ENCODE measurements at places on chromosomes 7 and 10.

GRCh38 chr10:124296813-124297788, 121.6 kb downstream of the OAT start:
- no peak for DNase-seq

DNA sequence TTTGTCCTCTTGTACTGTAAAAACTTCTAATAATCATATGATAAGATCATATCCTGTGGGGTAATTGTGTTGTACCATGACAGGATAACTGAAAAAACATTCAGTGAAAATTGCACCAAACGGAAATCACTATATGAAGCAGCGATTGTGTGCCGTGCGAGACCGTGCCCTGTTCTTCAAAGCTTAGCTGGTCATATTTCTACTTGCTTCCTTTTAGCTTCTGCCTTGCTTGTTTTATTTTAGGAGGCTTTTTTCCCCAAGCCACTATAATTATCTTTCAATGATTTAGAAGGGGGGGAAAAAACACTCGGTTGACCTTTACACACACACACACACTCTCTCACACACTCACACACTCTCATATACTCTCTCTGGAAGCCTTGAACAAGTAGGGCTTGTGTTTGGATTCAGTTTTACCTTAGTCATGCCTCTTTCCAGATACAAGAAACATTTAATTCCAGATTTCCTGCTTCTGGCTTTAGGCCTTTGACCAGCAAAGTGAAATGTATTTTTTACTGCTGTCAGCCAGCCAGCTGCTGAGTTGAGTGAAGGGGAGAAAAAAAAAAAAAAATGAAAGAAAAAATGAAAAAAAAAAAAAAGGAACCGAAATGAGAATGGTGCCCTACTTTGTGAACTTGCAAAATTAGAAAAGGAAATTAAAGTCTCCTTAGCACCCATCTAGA, 181.4 kb downstream of the ARID5B start:
- DNase-seq = no peak

DNA sequence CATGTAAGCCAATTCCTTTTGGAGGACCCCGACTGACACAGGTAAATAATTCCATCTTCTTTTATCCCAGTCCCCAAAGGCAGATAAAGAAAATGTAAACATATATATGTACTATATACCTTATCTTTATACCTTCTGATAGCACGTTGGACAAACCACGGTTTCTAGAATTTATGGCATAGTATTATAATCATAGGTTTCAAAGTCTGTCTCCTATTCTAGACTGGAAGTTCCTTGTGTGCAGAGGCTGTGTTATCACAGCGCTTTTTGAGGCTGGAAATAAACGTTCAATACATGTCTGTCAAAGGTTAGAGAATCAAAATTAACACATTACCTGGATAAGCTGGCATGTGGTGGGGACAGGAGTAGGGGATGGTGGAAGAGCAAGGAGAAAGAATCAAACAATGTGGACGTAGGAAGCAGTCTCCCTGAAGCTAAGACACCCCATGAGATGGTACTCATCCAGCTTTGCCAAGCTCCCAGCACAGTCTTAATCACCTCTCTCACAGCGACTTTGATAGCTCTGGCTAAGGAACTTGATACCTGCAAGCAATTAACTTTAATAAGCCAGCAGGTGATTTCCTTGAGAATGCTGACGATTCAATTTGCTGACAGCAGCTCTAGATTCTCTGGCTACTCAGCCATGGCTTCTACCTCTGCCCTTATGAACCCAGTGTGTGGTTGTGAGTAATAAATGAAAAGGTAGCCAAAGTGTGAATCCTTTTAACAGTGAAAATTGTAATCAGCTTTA, 208.4 kb upstream of the LRRTM3 start:
- DNase-seq = no peak

GRCh38 chr10:34116681-34117271, 698.3 kb downstream of the PARD3 start:
- DNase-seq = no peak

DNA sequence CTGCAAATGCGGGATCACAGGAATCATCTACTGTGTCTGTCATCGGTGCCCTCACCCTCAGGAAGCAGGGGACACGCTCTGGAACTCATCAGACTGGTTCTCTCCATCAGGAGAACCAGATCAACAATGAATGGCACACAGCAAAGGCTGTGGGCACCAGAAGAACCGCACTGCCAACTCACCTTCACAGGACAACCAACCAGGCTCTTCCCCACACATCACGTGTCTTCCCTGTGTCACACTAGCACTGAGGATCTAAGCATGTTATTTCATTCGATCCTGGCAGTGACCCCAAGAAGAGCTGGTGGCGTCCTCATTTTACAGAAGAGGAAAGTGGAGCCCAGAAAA, 106.1 kb downstream of the TNS3 start:
- no peak for DNase-seq

DNA sequence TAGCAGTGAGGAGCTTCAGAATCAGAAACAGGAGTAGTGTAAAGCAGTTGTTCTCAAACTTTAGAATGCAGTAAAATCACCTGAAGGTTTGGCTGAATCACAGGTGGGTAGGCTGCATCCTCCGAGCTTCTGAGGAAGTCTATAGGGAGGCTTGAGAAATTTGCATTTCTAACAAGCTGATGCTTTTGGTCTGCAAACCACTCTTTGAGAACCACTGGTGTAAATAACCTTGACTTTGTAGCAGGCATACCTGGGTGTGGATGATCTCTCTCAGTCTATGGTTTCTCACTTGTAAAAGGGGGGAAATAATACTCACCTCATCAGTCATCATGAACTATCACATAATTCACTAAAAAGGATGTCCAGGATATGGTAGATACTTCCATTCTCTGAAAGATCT, 118.1 kb downstream of the SRI start:
- no peak for DNase-seq

- no peak for DNase-seq
These were observed 57.9 kb downstream of the CDCA7L start for GRCh38 chr7:21887779-21888178.

DNA sequence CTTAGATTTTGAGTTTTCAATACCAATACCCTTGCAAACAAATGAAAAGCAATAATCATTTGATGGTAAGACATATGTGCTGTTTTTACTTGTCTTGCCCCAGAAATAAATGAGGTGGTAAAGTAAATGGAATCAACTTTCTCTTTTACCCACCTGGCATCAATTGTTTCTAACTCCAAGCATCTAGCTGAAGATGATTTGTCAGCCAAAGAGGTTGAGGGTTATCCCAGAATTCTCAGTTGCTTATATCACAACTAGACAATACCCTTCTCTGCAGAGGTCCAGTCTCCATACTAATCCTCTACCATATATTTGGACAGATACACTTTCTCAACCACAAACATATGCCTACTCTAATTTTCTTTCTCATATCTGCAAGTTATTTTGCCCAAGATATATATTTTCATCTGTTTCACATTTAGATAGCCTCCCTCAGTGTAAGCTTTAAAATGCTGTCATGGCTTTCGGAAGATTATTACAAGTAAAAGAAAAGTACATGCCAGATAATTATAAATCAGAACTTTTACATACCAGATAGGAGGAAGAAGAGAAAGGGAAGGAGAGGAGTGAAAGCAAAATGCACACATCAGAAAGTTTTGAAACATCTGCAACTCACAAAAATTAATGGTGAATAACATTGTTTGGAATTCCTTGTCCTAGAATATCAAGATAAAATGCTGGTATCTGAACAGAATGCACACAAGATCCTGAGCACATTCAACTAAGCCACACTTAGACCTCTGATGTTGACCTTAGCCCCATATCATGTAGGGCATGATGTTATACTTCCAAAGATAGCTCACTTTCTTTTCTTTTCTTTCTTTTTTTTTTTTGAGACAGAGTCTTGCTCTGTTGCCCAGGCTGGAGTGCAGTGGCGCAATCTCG, 146.6 kb downstream of the REEP3 start:
- DNase-seq = no peak

DNA sequence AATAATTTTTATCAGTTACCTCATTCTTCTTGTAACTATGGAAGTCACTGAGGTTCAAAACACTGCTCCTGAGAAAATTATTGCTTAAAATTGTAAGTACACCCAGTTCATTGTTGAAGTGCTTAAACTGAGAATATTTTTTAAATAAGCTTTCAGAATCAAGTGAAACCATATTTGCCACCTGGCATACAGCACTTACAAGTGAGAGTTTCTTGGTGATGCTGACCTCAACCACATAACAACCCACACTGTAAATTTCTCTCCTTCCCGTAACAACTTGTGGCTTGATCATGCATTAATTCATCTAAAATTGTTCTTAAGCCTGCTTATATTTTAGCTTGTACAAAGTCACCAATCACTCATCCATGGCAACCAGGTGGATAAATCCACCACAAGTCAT, 34.0 kb downstream of the IMMP2L start:
- DNase-seq = no peak

- DNase-seq = no peak
These were observed 19.6 kb upstream of the CTTNBP2 start for GRCh38 chr7:117892821-117893220.

DNA sequence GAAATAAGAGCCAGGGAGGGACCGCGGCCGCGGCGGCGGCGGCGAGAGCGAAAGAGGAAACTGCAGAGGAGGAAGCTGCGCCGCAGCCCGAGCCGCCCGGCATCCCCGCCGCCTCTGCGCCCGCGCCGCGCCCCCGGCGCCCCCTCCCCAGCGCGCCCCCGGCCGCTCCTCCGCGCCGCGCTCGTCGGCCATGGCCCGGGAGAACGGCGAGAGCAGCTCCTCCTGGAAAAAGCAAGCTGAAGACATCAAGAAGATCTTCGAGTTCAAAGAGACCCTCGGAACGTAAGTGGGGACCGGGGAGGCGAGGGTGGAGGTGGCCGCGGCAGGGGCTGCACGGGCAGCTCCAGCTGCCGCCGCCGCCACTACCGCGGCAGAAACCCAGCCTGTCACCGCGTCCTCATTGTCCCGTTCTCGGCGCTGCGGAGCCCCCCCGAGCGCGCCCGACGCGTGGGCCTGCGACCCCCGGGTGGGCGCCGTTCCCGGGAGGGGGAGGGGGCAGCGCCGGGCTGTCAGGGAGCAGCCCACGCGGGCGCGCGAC, 351 bp downstream of the CAMK1D start:
- no peak for DNase-seq

Data from HuH-7 (cell line).